NCI-H1092 (cell line): ENCODE measurements at places on chromosomes 3 and 15.

DNA sequence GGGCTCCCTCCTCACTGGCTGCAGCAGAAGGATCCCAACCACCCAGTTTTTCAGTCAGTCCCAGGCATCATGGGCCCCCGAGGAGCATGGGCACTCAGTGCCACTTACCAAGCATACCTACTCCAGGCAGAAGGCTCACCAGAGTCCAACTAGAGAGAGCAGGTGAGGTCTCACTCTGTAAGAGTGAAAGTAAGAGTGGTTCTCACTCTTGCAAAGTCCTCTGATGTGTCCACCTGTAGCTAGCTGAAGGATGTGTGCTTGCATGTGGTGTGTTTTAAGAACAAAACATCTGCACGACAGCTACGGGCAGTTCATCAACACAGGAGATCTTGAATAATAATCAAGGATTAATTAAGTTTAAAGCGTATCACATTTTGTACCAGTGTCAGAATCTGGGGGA is 49.7 kb downstream of the CCK start:
- no peak for DNase-seq

DNA sequence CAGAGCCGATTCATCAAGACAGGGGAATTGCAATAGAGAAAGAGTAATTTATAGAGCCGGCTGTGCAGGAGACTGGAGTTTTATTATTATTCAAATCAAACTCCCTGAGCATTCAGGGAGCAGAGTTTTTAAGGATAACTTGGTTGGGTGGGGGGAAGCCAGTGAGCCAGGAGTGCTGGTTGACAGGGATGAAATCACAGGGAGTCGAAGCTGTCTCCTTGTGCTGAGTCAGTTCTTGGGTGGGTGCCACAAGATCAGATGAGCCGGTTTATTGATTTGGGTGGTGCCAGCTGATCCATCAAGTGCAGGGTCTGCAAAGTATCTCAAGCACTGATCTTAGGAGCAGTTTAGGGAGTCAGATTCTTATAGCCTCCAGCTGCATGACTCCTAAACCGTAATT is 95.4 kb upstream of the CCDC80 start:
- DNase-seq: no peak

GRCh38 chr3:184257083-184257915 is 4.1 kb downstream of the CAMK2N2 start:
- DNase-seq: no peak

- DNase-seq: no peak
Observed at GRCh38 chr3:60445446-60445845, 805.8 kb downstream of the FHIT start.

DNA sequence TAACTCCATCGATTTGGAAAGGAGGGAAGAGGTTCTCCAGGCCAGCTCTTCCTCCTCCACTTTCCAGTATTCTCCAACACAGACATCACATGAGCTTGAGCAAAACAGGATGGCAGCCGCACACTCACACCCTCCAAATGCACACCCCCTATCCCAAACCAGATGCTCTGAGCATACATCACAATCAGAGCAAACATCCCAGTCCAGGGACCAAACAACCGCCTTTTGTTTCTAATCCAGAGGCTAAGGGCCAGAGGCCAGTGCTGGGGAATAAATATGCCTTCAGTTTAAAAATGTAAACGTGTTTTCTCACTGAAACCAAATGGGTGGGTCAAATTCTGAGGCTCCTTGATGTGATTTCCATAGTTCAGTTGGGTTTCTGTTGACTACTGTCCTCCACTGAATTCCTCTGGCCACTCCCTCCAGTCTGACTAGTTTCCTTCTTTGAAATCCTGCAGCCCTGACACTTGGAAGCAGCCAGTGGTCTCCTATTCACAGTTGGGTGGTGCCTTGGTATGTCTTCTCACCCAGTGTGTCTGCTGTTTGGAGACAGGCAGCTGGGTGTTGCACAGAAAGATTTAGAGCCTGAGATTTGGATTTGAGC is 19.2 kb upstream of the MFGE8 start:
- DNase-seq: no peak

DNA sequence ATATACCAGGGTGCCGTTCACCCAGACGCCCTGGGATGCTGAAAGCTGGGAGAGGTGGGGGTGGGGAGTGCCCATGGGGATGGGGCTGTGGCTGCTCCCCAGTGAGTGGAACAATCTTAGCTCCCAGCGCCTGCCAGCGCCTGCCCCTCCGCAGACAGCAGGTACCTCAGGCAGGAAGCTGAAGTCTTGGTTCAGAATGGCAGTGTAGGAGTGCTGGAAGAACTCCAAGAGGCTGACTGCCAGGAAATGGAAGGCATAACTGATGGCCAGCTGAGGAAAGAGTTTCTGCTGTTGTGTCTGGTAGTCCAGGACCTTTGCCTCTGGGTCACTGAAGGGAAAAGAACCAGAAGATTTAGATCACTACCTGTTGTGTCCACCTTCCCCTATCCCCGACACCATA is 8.4 kb downstream of the ACOX2 start:
- DNase-seq: peak; percentile 8

GRCh38 chr3:150469031-150469930 is 61.2 kb downstream of the TSC22D2 start:
- DNase-seq: no peak

- no peak for DNase-seq
Observed at GRCh38 chr3:4741404-4742307, 237.6 kb upstream of the BHLHE40 start.

GRCh38 chr3:153343988-153344782 is 182.2 kb downstream of the RAP2B start:
- DNase-seq: no peak

DNA sequence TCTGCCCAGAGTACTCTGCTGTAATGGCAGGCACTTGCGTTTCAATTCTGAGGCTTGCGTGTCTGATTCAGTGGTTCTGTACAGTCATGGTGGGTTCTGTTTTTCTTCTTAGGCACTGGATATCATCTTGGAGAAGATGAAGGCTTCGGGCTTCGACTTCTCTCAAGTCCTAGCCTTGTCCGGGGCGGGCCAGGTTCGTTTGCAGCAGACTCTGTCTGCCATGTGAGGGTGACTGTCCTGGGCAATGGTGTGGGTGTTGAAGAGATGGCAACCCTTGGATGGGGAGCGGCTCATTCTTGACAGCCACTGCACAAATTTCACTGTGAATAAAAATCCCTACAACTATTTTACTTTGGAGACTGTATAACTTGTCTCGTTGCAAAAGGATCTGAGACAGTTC is 16.2 kb downstream of the XYLB start:
- no peak for DNase-seq

- DNase-seq: no peak
Observed at GRCh38 chr3:248864-249520, 52.4 kb downstream of the CHL1 start.

DNA sequence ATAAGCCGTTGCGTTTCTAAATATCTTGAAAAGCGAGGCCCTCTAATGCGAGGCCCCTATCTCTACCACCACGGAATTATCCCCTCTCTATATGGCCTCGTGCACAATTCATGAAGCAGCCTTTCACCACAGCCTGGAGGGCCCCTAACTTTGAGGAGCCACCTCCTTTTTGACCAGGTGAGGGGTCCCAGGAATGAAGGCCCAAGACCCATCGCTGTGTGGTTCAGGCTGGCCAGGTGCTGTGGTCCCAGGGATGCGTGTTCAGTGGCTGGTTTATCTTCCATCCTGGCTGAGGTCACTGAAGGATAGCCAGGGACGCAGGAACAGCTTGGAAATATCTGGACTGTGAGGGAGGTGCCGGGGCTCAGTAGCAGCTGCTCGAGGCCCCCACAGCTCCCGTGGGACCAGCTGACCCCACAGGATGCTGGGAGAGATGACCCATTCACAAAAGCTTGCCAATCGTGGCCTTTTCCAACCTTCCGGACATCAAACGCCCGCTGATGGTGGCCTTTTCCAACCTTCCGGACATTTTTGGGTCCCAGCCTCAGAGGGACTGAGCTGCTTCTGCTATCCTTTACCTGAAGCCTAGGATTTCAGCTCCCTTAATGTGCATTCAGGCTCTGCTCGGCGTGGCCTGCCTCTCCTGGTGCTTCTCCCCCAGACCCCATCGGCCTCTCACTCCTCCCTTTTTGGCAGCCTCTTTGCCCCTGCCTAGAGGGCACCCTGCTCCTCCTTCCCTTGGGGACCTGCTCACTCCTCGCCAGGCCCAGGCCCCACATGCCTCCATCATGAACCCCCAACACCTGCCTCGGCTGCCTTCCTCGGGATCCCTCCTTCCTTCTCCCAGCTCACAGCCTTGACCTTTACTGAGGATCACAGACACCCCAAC is 140.9 kb downstream of the CHSY1 start:
- DNase-seq: no peak

GRCh38 chr3:116087426-116087825 is 357.9 kb downstream of the LSAMP start:
- no peak for DNase-seq

DNA sequence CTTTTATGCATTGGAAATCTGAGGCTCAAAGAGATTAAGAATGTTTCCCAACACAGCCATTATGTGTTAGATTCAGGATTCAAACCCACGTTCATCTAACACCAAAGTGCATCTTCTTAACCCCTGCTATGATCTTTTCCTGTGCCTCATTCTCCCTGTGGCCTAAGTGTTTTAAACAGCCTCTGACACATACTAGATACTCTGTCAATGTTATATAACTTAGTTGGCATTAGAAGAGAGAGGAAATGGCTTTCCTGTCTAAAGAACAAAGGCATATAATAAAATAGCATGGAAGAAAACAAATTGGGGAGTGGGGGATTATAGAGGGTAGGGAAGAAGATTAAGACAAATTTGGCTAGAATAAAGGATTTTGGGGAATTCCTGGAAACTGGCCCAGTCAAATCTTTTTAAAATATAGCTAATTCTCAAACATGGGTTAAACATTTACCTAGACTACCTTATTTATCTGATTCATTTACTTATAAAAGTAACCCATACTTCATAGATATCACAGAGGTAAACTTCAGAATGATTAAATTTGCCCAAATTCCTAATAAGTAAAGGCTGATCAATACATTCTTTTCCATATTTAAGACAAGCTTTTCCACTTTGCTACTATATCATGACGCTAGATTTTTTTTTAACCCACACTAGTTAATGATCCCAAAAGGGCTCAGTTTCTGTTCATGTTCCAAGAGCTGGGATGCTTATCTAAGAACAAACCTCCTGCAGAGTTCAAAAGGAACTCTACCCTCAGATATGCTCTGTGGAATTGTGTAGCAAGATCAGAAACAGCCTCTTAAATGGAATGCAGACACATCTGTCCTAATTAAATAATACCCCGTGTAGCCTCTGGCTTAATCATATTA is 122.9 kb upstream of the PTPRG start:
- DNase-seq: no peak

DNA sequence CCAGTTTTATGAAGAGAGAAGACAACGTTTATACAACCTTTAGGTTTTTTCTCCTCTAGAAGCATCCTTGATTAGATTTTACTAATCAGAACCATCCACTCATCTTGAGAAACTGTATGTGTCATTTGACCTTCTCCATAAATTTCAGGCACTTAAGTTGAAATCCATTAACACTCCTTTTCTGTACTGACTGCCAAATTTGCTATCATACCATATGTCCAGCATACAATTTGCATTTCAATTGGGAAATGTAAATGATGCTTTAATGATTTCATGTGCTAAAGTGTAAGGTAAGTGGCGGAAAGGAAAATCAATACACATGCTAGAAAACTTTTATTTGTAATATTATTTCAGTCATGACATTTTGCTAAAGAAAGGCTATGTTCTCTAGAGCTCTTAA is 731.6 kb downstream of the GBE1 start:
- DNase-seq: no peak

DNA sequence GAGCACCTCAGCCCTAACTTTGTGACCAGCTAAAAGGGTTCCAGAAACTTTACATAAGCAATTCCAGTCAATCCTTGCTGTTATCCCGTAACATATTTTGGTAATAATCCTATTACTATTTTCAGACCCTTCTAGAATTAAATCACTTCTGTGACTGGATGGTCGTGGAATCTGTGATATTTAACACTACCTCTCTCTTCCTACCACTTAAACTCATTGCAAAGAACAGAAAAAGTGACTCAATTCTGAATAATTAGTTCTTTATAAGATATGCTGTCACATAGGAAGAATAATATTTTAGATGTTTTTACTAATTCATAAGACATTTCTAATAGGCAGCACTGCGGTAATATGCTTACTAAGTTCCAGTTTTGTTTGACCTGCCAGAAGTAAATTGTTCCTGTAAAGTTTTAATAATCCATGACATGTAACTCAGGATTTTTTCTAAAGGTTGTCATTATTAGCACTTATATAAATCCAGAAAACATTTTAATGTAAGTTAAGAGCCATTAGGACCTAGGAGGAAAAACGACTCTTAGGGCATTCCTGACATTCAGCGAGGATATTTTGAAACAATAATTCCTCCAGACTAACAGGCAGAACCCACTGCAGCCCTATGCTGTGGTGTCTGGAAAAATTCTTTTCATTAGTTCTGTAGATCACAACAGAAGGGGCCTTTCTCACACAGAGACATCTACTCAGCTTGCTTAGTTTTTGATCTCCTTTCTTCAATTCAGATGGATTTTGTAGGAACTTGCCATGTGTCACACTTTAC is 113.3 kb upstream of the MBNL1 start:
- DNase-seq: no peak

DNA sequence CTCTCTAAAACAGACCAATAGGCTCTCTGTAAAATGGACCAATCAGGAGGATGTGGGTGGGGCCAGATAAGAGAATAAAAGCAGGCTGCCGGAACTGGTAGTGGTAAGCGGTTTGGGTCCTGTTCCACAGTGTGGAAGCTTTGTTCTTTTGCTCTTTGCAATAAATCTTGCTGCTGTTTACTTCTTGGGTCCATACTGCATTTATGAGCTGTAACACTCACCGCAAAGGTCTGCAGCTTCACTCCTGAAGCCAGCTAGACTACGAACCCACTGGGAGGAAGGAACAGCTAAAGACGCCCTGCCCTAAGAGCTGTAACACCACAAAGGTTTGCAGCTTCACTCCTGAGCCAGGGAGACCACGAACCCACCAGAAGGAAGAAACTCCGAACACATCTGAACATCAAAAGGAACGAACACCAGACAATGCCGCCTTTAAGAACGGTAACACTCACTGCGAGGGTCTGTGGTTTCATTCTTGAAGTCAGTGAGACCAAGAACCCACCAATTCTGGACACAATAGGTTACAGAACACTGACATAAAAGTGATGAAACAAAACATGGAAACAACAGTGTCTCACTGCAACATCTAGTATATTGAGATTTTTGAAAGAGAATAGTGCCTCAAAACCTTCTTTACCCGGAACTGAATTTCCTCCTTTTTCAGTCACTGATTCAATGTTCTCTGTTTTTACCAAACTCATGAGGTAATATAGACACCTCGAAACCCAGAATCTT is 28.8 kb upstream of the PLSCR2 start:
- no peak for DNase-seq

DNA sequence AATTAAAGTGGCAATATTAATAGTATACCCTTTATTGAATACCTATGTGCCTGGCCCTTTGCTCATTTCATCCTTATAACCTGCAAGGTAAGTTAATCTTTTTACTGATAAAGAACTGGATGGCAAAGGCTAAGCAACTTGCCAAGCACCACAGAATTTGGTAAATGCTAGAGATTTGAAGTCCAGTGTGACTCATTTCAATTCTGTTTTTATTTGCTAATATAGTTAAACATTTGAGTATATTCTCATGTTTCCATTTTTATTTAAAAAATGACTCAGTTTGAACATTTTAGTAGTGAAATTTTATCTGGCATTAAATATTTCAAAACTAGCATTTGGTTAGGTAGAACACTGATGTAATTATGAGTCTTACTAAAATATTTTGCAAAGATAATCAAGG is 11.3 kb downstream of the PFN2 start:
- no peak for DNase-seq
